ENCODE measurements at places on chromosomes 16 and 17. TPM values are rescaled to one million over a fixed set of nuclear protein-coding genes. Genes with fewer than 3 reads are reported as not detected.

LGALS9B gene
- 3.0 TPM for total RNA-seq

ASIC2 gene
- total RNA-seq = 0.17 TPM

KRT23 gene
- total RNA-seq = 2.8 TPM

DNA sequence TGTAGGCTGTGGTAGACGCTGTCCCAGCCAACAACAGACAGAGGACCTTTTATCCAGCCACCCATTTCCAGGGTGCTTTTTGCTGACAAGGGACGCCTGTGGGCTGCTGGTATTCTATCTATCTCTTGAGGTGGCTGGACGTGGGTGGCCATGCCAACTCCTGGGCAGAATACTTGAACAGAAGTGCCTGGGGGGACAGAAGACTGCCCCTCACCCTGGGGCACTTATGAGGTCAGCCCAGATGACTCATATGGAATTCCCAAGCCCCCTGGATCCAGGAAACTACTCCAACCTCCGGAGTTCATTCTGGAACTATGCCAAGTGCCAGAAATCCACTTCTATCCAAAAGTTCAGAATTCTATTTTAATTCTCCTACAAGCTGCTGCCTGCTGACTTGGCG lies 61.3 kb downstream of the CDRT4 start:
- no peak overlapping the region for H3K4me3 ChIP-seq
- no peaks in the 10 kb centered on the region for H3K36me3 ChIP-seq
- no peak overlapping the region for H3K27ac ChIP-seq
- no peak for DNase-seq
- H3K4me1 ChIP-seq = no peaks in the 10 kb centered on the region
- H3K27me3 ChIP-seq = no peaks in the 10 kb centered on the region

GRCh38 chr17:55053855-55054254 lies 85.3 kb downstream of the STXBP4 start:
- H3K27me3 ChIP-seq = no peaks in the 10 kb centered on the region
- no peaks in the 10 kb centered on the region for H3K36me3 ChIP-seq
- H3K4me1 ChIP-seq = no peaks in the 10 kb centered on the region
- H3K27ac ChIP-seq = no peak overlapping the region
- DNase-seq = no peak

- H3K27me3 ChIP-seq = no peaks in the 10 kb centered on the region
- H3K27ac ChIP-seq = no peak overlapping the region
- no peak overlapping the region for H3K4me3 ChIP-seq
- DNase-seq = no peak
- no peaks in the 10 kb centered on the region for H3K4me1 ChIP-seq
These were observed 18.9 kb downstream of the ARSG start for GRCh38 chr17:68310152-68310551.

- DNase-seq = no peak
- H3K36me3 ChIP-seq = no peaks in the 10 kb centered on the region
- H3K27me3 ChIP-seq = peaks cover 11% of the 10 kb centered on the region
These were observed 62.1 kb upstream of the TEKT1 start for GRCh38 chr17:6893382-6894205.

- peaks cover 43% of the 10 kb centered on the region for H3K36me3 ChIP-seq
- no peak overlapping the region for H3K4me3 ChIP-seq
These were observed 47.3 kb downstream of the GDE1 start for GRCh38 chr16:19474617-19475016.

DNA sequence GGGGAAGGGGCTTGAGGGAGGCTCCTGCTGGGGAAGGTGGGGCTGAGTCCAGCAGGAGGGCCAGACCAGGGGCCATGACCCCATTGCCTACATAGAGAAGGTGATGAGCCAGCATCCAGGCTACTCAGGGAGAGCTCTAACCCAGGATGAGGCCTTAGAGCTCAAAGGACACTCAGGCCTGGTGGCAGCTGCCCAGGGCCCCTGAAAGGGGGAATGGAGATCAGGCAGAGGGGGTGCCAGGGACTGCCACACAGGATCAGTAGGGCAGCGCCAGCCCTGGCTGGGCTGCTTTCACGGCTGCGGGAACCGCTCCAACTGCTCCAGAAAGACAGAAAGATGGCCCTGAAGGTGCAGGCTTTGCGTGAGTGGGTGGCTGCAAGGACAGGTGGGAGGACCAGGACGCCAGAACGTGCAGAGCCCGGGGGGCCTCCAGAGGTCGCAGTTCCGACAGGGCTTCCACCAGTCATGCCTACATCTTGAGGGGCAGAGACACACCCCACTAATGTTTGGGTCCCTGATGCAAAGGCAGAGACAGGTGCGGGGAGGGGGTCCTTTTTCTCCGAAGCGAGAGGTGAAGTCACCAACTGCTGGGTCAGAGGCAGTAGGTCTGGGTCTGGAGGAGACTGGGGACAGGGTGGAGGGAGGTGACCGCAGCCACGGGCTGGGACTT lies 882 bp upstream of the ATP6V0C start:
- no peaks in the 10 kb centered on the region for H3K36me3 ChIP-seq
- H3K27me3 ChIP-seq = no peaks in the 10 kb centered on the region
- H3K4me1 ChIP-seq = peaks cover 63% of the 10 kb centered on the region

GRCh38 chr17:13076905-13077304 lies 59.1 kb upstream of the ELAC2 start:
- no peaks in the 10 kb centered on the region for H3K4me1 ChIP-seq
- H3K4me3 ChIP-seq = no peak overlapping the region
- no peak overlapping the region for H3K27ac ChIP-seq
- no peak for DNase-seq

- no peaks in the 10 kb centered on the region for H3K27me3 ChIP-seq
- no peaks in the 10 kb centered on the region for H3K36me3 ChIP-seq
- H3K4me3 ChIP-seq = no peak overlapping the region
- no peaks in the 10 kb centered on the region for H3K4me1 ChIP-seq
- no peak for DNase-seq
These were observed 6.4 kb downstream of the DYNLRB2 start for GRCh38 chr16:80547145-80547544.

- H3K4me1 ChIP-seq = no peaks in the 10 kb centered on the region
- H3K4me3 ChIP-seq = no peak overlapping the region
- DNase-seq = no peak
- no peaks in the 10 kb centered on the region for H3K36me3 ChIP-seq
- peak overlapping the region; percentile 21 for H3K27ac ChIP-seq
These were observed 20.8 kb downstream of the C16orf74 start for GRCh38 chr16:85730186-85730465.

- peaks cover 25% of the 10 kb centered on the region for H3K4me1 ChIP-seq
- H3K27ac ChIP-seq = peak within 1 kb of the TSS; percentile 92
- peak within 1 kb of the TSS; percentile 88 for H3K4me3 ChIP-seq
- H3K36me3 ChIP-seq = no peaks in the 10 kb centered on the region
- DNase-seq = peak; percentile 97
These were observed at the start of gene MLYCD for GRCh38 chr16:83898463-83899271. Gene MLYCD (plus strand): TSS chr16:83899115. CDS start chr16:83899145, 30 bp downstream.
